ENCODE measurements at places on chromosomes 12 and 14. TPM values are rescaled to one million over a fixed set of nuclear protein-coding genes. Genes with fewer than 3 reads are reported as not detected.
A peak's percentile ranks its signal among the peaks of the same experiment; 100 is the strongest.

DNA sequence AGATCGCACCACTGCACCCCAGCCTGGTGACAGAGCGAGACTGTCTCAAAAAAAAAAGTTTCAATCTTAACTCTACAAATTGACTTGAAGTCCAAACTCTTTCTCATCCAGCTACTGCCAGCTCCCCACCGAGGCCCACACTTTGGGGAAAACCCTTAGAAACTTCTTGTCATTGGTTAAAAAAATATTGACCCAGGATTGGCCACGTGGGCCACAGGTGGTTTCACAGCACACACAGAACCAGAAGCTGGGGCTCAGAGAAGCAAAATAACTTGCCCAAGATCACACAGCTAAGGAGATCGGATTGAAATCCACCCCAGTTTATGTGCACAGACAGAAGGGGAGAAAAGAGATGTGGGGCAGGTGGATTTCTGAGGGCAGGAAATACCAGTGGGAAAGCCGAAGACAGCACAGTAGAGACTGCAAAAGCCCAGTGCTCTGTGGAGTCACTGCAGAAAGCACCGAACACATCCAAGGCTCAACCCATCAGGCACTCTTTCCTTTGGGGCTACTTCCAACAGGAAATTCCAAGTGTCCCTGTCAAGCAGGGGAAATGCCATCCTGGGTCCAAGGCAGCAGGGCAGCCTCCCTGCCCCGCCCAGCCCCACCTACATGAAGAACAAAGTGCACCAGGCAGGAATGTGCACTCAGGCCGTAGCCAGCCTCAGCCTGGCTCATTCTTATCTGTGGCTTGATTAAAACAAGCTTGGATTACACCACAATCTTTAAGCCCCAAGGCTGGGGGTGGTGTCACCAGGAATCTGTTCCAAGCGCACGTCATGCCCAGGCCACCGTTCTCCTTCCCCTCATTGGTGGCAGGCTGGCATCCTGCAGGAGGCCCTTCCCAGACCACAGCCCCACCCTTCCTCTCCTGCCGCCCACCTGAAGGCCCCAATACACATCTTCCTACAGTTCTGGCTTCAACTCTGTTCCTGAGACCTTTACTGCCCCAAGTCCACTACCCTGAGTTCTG is 72.5 kb downstream of the ITPK1 start:
- peak overlapping the region; percentile 33 for H3K27ac ChIP-seq
- no peaks in the 10 kb centered on the region for H3K27me3 ChIP-seq
- H3K4me3 ChIP-seq: no peak overlapping the region
- peaks cover 5% of the 10 kb centered on the region for H3K36me3 ChIP-seq

DTX1 gene
- total RNA-seq: 2.3 TPM

DNA sequence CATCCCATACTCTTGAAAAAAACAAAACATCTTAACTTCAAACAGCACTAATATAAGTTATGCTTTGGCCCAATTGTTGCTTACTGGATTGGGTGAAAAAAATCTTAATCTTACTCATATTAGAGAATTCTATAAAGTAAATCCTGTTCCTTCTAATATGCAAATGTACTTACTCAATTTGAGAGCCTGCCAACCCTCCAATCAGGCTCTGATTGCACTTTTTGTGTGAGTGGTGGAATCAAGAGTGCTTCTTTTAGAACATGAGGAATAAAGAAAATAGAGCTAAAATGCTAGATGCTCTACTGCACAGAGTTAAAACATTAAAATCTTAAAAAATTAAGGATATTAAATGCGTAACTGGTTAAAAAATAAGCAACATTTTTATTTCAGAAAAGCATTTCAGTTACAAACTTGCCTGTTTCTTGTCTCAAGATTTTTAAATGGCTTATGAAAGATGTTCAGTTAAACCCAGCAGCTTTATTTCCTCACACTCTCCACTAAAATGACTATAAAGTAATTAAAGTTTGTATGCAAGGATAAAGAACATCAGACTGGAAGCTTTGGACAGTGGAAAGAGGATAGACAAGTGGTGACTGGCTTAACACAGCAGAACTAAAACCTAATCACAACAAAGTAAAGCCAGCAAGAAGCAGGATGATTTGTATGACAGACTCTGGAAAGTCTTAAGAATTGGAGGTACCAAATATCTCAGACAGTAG is 177.5 kb downstream of the SLC2A13 start:
- no peaks in the 10 kb centered on the region for H3K27me3 ChIP-seq
- DNase-seq: no peak
- H3K4me1 ChIP-seq: no peaks in the 10 kb centered on the region
- H3K36me3 ChIP-seq: no peaks in the 10 kb centered on the region
- no peak overlapping the region for H3K27ac ChIP-seq

GRCh38 chr14:30005114-30005808 is 77.6 kb upstream of the PRKD1 start:
- no peak for DNase-seq
- H3K27me3 ChIP-seq: no peaks in the 10 kb centered on the region
- H3K36me3 ChIP-seq: no peaks in the 10 kb centered on the region

BCL11B gene
- total RNA-seq: 5.3 TPM

PAH gene
- 1.9 TPM for total RNA-seq

DNA sequence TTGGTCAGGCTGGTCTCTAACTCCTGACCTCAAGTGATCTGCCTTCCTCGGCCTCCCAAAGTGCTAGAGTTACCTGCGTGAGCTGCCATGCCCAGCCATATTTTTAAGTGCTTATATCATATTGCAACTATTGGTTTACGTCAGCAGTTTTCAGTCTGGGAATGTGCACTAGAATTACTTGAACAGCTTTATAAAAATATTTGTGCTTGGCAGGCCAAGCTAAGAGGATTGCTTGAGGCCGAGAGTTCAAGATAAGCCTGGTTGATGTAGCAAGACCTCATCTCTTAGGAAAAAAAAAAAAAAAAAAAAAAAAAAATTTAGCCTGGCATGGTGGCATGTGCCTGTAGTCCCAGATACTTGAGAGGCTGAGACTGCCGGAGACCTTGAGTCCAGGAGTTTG is 17.1 kb downstream of the KIAA0586 start:
- DNase-seq: no peak
- H3K27ac ChIP-seq: no peak overlapping the region
- H3K36me3 ChIP-seq: peaks cover 1% of the 10 kb centered on the region
- no peaks in the 10 kb centered on the region for H3K4me1 ChIP-seq
- H3K4me3 ChIP-seq: no peak overlapping the region

DNA sequence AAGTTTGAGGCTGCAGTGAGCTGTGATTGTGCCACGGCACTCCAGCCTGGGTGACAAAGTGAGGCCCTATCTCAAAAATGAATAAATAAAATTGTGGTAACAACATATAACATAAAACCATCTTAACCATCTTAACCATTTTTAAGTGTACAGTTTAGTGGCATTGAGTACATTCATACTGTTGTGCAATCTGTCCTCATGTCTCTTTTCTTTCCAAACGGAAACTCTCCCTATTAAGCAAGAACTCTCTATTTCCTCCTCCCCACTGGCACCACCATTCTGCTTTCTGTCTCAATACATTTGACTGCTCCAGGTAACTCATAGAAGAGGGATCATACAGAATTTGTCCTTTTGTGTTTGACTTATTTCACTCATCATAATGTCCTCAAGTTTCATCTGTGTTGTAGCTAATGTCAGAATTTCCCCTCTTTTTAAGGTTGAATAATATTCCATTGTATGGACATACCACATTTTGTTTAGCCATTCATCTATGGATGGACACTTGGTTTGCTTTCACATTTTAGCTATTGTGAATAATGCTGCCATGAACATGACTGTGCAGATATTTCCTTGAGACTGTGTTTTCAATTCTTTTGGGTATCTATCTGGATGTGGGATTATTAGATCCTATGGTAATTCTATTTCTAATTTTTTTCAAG is 4.4 kb upstream of the MARK3 start:
- no peaks in the 10 kb centered on the region for H3K27me3 ChIP-seq
- H3K36me3 ChIP-seq: no peaks in the 10 kb centered on the region
- peaks cover 7% of the 10 kb centered on the region for H3K4me1 ChIP-seq
- H3K27ac ChIP-seq: no peak overlapping the region

DNA sequence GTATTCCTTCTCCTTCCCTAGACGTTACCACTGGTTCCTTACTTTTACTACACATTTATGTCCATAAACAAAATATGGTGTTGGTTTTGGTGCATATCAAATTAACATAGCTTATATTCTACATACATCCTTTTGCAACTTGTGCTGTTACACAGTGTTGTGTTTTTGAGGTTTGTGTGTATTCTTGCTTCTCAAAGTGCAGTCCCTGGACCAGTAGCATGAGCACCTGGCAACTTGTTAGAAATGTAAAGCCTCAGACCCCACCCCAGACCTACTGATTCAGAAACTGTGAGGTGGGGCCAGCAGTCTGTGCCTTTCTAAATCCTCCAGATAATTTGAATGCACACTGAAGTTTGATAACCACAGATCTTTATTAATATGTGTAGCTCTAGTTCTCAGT is 65.9 kb downstream of the RNFT2 start:
- no peaks in the 10 kb centered on the region for H3K4me1 ChIP-seq
- H3K36me3 ChIP-seq: no peaks in the 10 kb centered on the region
- no peak overlapping the region for H3K4me3 ChIP-seq
- DNase-seq: no peak
- H3K27me3 ChIP-seq: no peaks in the 10 kb centered on the region
- H3K27ac ChIP-seq: no peak overlapping the region

DNA sequence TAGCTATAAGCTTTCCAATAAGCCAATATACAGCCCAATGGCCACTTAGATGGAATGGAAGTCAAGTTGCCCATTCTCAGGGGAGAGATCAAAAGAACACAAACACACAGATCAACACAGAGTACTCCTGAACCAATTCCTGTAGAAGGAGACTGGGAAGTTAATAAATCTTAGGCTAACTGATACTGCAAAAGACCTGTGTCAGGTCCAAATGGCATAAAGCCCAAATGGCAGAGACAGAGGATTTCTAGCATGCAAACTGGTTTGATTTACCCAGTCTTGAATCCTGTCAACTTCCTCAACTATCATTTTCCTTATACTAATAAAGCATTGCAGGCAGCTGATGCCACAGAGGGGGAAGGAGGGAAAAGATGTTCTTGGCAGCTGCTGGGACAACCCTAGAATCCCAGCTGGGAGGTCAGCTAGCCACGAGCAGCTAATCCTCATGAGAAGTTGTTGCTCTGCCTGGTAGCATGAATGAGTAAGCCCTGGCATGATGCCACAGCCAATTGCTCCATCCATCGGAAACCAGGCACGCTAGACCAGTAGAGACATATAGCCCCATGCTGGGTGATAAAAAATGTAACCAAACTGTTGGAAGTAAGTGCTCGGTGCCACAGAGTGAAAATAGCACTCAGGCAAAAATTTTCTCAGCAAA is 26.2 kb downstream of the ANG start:
- DNase-seq: no peak
- H3K27ac ChIP-seq: no peak overlapping the region
- no peak overlapping the region for H3K4me3 ChIP-seq
- no peaks in the 10 kb centered on the region for H3K27me3 ChIP-seq

GRCh38 chr12:45909041-45909713 is 81.2 kb downstream of the SCAF11 start:
- no peak overlapping the region for H3K4me3 ChIP-seq
- H3K27me3 ChIP-seq: no peaks in the 10 kb centered on the region
- H3K4me1 ChIP-seq: peaks cover 5% of the 10 kb centered on the region
- no peaks in the 10 kb centered on the region for H3K36me3 ChIP-seq
- DNase-seq: no peak
- no peak overlapping the region for H3K27ac ChIP-seq

TGM1 gene
- 5.9 TPM for total RNA-seq

- H3K4me1 ChIP-seq: no peaks in the 10 kb centered on the region
- no peaks in the 10 kb centered on the region for H3K36me3 ChIP-seq
- no peak overlapping the region for H3K4me3 ChIP-seq
These were observed 77.9 kb upstream of the PWP1 start for GRCh38 chr12:107607464-107608392.

KCNH3 gene
- 0.08 TPM for total RNA-seq

- no peaks in the 10 kb centered on the region for H3K27me3 ChIP-seq
- no peaks in the 10 kb centered on the region for H3K4me1 ChIP-seq
- no peak for DNase-seq
- H3K27ac ChIP-seq: no peak overlapping the region
These were observed 11.8 kb downstream of the TMEM179 start for GRCh38 chr14:104592785-104593184.

DNA sequence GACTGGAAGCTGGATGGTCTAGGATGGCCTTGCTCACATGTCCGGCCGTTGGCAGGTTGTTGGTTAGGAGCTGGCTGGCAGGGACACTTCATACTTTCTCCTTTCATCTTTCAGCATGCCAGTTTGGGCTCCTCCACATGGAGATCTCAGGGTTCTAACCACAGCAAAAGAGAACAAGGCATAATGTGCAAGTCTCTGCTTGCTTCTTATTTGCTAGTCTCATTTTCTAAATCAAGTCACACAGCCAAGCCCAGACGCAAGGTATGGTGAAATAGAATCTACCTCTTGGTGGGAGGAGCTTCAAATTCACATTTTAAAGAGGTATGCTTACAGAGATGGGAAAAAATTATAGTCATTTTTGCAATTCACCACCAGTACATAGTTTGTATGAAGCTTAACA is 69.1 kb upstream of the NAP1L1 start:
- no peak overlapping the region for H3K4me3 ChIP-seq
- no peak for DNase-seq
- H3K4me1 ChIP-seq: peaks cover 11% of the 10 kb centered on the region

GRCh38 chr14:20614038-20614840 is 23.1 kb upstream of the RNASE12 start:
- H3K27ac ChIP-seq: peak overlapping the region; percentile 29
- peak overlapping the region; percentile 89 for H3K4me3 ChIP-seq
- DNase-seq: no peak
- peaks cover 39% of the 10 kb centered on the region for H3K4me1 ChIP-seq
- no peaks in the 10 kb centered on the region for H3K36me3 ChIP-seq

GRCh38 chr12:107761502-107761904 is 566 bp upstream of the PRDM4 start:
- H3K27ac ChIP-seq: no peak overlapping the region
- H3K36me3 ChIP-seq: peaks cover 2% of the 10 kb centered on the region
- H3K4me1 ChIP-seq: peaks cover 3% of the 10 kb centered on the region
- peak overlapping the region; percentile 52 for H3K4me3 ChIP-seq
- no peaks in the 10 kb centered on the region for H3K27me3 ChIP-seq

- no peak for DNase-seq
- no peak overlapping the region for H3K4me3 ChIP-seq
- no peaks in the 10 kb centered on the region for H3K27me3 ChIP-seq
These were observed 133.7 kb upstream of the DCN start for GRCh38 chr12:91316161-91316906.

DNA sequence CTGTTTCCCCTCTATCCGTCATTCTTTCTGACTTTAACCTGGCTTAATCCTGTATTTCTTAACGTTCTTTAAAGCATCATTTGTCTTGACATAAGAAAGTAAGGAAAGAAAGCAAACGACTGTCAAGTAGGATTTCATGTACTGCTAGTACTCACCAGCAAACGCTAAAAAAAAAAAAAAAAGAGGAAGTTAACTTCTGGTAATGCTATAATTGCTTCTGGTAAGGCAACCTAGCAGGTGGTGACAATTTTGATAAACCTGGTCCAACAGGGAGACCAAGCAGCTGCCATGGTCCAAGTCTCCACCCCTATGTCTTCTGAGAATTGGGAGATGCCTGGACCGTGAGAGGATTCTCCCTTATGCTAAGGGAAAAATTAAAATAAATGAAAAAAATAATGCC is 306.6 kb downstream of the DAD1 start:
- H3K4me1 ChIP-seq: peaks cover 5% of the 10 kb centered on the region
- no peak for DNase-seq
- no peak overlapping the region for H3K27ac ChIP-seq
- no peaks in the 10 kb centered on the region for H3K36me3 ChIP-seq
- peaks cover 3% of the 10 kb centered on the region for H3K27me3 ChIP-seq

DIO3 gene
- total RNA-seq: not detected

GRCh38 chr14:65412856-65413738 is 567 bp downstream of the FUT8 start:
- peak overlapping the region; percentile 97 for H3K4me3 ChIP-seq
- no peak for DNase-seq
- no peaks in the 10 kb centered on the region for H3K4me1 ChIP-seq
- H3K36me3 ChIP-seq: no peaks in the 10 kb centered on the region
- H3K27me3 ChIP-seq: no peaks in the 10 kb centered on the region

All from GM12878 (cell line).